Caki2 (cell line): ENCODE measurements at places on chromosomes 6 and 20. TPM values are rescaled to one million over a fixed set of nuclear protein-coding genes. Genes with fewer than 3 reads are reported as not detected.

GRCh38 chr20:16563066-16563806, 10.0 kb downstream of the KIF16B start:
- no peak for DNase-seq

DNA sequence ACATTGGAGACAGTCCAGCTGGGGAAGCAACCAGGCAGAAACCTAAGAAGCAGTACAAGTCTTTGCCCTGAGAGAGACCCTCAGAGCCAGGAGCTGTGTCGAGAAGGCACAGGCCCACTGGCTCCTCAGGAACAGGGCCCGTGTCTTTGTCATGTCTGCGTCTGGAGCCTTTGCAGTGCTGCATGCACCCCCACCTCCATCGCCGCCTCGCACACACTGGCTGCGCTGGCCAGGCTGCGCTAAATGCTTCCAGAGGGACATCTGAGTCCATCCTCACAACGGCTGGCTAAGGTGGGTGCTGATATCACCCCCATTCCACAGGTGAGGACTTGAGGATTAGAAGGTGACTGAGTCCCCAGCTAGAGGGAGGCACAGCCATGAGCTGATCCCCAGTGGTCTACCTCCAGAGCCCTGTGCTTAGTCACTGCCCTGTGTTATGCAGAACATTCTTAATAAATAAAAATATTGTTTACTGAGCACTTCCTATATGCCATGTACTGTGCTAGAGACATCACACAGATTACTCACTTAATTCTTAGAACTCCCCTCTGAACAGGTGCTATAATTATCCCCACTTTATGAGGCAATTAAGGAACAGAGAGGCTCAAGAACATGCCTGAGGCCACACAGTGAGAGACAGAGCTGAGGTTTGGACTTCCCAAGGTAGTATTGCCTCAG, 27.6 kb downstream of the GABRR2 start:
- no peak for DNase-seq

GRCh38 chr6:32816746-32817204, at the start of gene HLA-DOB:
TSS of gene HLA-DOB (minus strand) at chr6:32817002. CDS start at chr6:32816951, 51 bp downstream.
- no peak for DNase-seq

GRCh38 chr6:33744895-33745546, 1.7 kb downstream of the IP6K3 start:
- no peak for DNase-seq

- peak; percentile 46 for DNase-seq
Observed at GRCh38 chr20:16517946-16518783, 55.1 kb downstream of the KIF16B start.

DNA sequence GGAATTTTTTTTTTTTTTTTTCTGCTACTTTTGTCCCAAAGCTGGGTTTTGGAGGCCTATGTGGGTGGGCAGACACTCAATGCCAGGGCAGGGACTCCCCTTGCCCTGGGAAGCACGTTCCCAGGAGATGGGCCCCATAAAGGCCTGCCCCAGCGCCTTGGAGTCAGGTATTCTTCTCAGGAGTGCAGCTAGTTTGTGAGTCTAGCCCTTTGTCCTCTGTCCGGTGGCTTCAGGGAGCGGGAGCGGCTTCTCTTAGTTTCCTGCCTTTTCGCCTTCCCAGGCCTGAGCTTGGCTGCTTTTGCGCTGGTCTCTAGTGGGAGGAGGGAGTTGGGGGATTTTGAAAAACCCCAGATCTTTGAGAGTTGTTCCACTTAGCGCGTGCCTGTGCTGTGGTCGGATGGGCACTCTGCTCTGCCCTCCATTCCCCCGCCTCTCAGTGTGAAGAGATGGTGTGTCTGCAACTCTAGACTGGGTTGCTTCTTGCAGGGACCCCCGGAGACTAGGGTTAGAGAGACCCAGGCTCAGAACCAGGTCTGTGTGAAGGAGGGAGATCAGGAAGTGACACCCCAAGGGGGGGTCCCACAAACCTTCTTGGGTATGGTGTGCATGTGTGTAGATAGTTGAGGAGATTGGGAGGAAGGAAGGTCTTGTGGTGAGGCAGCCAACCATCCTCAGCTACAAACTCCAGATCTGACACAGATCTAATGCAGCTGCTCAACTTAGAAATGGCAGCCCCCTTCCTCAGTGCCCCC, 1.3 kb downstream of the PLCG1 start:
- DNase-seq: no peak

The FAM209B gene
- total RNA-seq: not detected in 2 replicates

DNA sequence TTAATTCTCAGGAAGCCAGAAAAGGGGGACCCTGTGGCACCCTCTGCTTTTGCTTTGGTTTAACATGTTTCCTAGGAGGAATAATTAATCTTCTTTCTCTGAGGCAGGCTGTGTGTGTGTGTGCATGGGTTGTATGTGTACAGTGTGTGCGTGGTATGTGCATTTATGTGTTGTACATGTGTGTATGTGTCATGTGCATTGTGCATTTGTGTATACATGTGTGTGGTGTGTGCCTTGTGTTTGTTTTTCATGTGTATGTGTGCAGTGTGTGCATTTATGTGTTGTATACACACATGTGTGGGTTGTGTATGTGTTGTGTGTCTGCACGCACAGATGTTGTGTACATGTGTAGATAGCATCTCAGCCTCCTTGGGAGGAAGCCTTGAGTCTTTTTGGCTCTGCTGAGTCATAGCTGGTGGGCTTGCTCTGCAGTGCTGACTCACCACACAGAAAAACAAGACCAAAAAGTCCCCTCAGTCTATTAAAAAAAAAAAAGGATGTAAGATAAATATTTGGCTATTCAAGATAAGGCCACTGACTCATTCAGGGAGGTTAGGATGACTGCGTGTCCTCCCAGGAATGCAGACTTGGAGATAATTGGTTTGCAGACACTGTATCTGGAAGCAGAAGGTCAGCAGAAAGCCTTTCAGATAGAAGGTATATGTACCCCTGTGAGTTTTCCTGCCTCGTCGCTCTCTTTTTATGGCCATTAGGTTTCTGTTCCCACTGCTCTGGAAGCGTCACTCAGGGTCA, 58.6 kb downstream of the SYNJ2 start:
- peak; percentile 95 for DNase-seq

GRCh38 chr6:144955859-144956258, 670.7 kb downstream of the UTRN start:
- DNase-seq: no peak

DNA sequence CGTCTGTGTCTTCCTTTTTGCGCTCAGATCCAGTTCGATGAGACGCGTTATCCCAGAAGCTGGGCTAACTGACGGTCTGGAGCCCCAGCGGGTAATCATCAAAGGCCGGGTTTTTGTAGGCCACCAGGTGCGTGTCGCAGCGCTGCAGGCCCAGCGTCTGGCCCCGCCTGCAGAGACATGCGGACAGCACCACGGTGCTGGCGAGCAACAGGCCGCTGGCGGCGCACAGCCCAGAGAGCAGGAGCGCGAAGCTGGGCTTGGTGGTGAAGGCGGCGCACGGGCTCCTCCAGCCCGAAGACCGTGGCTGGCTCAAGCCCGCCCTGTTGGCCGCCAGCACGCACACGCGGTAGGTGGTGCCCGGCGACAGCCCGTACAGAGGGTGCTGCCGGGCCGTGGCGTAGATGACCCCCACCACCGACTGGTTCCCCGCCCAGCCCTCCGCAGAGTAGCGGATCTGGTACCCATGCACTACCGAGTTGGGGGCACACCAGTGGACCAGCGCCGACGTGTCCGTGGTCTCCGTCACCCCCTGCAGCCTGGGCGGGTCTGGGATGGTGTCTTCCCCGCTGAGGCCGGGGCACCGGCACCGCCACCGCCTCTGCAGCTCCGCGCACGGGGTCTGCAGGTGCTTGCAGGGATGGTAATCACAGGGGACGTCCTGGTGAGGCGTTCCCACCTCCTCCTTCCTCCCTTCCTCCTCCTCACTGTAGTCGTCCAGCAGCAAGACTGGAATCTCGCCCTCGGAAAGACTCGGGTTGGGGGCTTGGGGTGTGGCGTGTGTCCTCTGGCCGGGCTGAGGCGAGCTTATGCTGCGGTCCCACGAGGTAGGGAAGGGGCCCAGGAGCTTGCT, 12.7 kb downstream of the LRRN4 start:
- DNase-seq: no peak

The CLDN20 gene
- total RNA-seq: not detected in 2 replicates

The ERVFRD-1 gene
- not detected in 2 replicates for total RNA-seq

GRCh38 chr20:50305636-50306477, 115.2 kb downstream of the CEBPB start:
- peak; percentile 65 for DNase-seq

GRCh38 chr6:80376411-80376810, 269.9 kb downstream of the BCKDHB start:
- DNase-seq: no peak

GRCh38 chr20:25310268-25310920, 62.5 kb downstream of the PYGB start:
- DNase-seq: peak; percentile 98

- no peak for DNase-seq
Observed at GRCh38 chr6:166488076-166488685, 98.3 kb downstream of the RAMACL start.

- DNase-seq: peak; percentile 75
Observed at GRCh38 chr6:16729183-16729691, 32.0 kb downstream of the ATXN1 start.
